ENCODE measurements at places on chromosomes 12 and 14.

DNA sequence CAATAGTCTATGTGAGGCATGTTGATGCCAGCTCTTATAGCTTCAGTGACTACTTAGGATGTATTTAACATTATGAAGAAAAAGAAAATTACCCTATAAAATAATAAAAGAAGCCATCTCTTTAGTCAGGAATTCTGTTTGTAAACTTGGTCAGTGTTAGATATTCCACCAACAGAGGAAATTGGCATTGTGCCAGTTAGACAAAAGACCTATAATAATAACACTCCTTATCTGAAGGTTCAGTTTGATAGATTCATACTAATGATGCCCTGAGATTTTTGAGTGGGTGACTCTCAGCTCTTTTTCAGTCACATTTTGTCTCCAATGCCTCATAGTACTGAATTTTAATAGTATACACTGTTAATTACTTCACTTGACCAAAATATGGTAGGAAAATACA lies 6.6 kb downstream of the SYT10 start:
- no peak for DNase-seq

DNA sequence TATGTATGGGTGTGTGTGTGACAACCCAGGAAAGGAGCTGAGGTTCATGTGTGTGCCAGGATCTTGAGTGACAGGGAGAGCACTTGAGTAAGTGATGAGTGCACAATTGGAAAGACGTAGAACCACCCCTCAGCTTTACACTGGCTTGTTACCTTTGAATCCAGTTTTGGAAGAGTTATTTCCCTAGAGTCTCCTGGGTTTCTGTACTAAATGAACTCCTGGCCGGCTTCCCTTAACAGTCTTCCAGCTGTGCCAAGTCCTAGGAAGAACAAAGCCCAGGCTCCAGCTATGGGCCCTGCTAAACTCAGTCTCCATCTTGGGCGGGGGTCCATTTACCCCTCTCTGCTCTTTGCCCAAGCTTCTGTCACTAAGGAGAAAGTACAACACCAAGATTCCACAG lies 19.7 kb upstream of the NR1H4 start:
- no peak for DNase-seq

DNA sequence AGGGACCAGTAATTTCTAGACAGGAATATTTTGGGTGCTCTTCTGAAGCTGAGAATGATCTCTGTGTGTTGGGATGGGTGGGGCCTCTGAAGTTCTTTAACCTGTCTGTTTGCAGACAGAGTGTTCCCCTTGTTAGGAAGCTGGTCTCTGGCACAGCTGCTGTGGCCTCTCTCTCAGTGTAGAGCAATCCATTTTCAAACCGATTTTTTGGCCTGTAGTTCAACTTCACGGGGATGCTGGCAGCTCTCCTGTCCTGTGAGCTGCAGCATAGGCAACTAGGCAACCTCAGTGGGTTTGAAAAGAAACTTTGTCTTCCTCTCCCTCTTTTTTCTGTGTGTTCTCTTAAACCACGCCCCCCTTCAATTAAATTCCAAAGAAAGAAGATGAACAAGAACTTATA lies 69.1 kb downstream of the SMOC1 start:
- no peak for DNase-seq

DNA sequence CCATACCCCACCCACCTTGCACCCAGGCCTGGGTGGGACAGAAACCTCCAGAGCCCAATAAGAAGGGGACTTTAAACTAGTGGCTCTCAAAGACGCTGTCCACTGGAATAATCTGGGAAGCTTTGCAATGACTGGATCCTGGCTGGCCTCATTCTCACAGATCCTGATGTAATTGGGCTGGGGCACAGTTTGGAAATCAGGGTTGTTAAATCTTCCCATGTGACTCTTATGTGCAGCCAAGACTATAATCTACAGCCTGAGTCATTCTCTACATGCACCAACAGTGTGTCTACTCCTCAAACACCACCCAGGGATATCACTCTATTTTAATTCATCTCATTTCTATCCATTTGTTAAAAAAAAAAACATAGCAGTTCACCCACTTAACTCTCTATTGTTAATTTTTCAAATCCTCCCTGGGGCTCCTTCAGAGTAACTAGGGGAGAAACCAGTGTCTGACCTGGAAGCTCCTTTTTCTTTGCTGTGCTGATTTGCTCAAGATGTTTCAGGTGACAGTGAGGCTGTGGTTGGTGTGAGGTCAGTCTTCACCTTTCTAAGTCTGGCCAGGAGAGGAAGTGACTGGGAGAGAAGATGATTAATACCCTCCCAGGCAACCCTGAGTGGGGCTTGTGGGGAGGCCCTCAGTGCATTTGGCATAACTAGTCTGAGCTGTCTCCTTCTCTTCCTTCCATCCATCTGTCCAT lies 211.6 kb upstream of the SFSWAP start:
- no peak for DNase-seq

DNA sequence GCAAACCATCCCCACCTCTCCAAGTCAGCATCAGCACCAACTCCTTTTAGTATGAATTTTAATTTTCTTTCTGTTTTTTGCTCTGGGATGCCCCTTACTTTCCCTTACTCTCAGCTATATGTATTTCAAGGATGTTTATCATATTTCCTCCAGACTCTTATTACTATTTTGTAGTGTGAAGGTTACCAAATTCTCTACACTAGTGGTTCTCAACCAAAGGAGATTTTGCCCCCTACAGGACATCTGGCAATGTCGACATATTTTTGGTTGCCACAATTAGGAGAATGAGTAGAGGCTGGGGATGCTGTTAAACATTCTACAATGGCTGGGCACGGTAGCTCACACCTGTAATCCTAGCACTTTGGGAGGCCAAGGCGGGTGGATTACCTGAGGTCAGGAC lies 29.1 kb upstream of the SOS2 start:
- DNase-seq: no peak

DNA sequence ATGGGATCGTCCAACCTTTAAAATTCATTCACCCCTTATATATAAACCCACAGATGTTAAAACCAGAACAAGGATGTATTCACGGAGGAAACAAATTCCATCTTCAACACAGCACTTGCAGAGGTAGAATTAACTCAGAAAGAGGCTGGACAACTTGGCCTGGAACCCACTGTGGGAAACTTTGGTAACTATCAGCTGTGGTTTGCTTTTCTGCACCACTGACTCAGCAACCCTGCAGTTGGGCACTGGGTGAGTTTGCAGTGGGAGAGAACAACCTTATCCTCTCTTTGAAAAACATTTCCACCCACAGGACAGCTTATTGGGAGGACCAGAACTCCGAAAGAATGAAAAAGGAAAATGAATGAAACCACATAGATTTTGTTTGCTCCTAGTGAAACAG lies 66.3 kb downstream of the ZNF664 start:
- no peak for DNase-seq
